Immature natural killer cell (primary cell): ENCODE measurements at places on chromosomes 7 and 10. TPM values are rescaled to one million over a fixed set of nuclear protein-coding genes. Genes with fewer than 3 reads are reported as not detected.

DNA sequence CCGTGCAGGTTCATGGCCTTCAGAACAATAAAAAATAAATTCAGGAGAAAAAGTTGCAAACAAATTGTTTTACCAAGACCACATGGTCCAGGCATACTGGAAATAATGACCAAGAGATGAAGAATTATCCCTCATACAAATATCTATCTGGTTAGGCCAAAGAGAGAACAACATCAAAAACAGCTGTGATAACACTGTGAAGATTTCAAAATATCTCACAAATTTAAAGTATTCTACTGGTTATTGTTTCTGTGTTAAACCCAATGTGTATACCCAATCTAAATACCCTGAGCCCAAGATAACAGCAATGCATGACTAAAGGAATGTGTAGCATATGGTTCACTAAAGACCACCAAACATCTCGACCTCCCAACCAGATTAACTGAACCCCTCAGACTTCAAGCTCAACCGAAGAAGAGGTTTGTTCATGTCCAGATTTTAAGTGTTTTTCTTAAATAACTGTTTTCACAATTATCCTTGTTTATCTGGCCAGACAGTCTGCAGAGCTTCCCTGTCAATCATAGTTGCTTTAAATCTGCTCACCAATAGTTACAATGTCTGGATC is 10.9 kb downstream of the OR9A2 start:
- H3K4me3 ChIP-seq, result no peak overlapping the region
- H3K4me1 ChIP-seq, result no peaks in the 10 kb centered on the region
- H3K36me3 ChIP-seq, result no peaks in the 10 kb centered on the region
- peaks cover 10% of the 10 kb centered on the region for H3K27me3 ChIP-seq

DNA sequence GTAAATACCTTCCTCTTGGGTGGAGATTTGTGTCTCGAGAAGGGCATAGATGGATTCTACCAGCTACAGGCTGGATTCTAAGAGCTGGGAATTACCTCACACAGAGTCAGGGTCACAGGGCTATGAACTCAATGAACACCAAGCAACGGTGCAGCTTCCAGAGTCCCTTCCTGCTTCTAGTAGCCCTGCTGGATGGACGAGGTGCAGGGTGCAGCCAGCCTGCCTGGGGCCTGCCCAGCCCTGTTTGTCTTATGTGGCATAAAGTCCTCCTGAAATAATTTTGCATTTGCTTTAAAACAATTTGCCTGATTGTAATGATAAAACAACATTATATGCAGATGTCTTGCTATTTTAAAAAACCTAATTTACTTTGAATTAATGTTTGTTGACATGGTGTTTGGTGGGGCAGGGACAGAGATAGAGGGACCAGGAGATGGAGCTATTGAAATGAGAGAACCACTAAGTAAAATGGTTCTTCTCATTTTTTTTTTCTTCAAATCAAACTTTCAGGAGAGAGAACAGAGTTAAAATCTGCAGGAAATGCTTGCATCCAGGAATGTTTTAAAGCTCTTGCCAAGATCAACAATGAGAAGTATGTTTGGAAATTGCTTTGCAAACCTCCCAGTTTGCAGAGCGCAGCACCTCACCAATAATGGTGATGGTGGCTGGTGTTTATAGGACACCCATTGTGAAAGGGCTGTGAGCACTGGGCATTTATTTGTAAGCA is 305.4 kb upstream of the PODXL start:
- DNase-seq, result no peak
- H3K4me3 ChIP-seq, result no peak overlapping the region
- H3K4me1 ChIP-seq, result no peaks in the 10 kb centered on the region

DNA sequence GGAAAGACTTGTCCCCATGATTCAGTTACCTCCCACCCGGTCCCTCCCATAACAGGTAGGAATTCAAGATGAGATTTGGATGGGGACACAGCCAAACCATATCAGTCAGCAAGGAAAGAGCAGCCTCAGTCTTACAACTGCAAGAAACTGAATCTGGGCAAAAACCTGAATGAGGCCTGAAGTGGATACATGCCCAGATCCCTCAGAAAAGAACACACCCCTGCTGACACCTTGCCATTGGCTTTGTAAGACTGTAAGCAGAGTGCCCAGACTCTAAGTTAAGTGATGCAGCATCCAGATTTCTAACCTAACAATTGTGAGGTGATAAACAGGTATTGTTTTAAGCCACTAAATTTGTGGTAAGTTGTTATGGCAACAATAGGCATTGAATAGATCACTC is 670.8 kb downstream of the SORCS1 start:
- no peak overlapping the region for H3K4me3 ChIP-seq
- no peak for DNase-seq
- no peak overlapping the region for H3K27ac ChIP-seq
- peaks cover 2% of the 10 kb centered on the region for H3K27me3 ChIP-seq
- H3K4me1 ChIP-seq, result no peaks in the 10 kb centered on the region

DNA sequence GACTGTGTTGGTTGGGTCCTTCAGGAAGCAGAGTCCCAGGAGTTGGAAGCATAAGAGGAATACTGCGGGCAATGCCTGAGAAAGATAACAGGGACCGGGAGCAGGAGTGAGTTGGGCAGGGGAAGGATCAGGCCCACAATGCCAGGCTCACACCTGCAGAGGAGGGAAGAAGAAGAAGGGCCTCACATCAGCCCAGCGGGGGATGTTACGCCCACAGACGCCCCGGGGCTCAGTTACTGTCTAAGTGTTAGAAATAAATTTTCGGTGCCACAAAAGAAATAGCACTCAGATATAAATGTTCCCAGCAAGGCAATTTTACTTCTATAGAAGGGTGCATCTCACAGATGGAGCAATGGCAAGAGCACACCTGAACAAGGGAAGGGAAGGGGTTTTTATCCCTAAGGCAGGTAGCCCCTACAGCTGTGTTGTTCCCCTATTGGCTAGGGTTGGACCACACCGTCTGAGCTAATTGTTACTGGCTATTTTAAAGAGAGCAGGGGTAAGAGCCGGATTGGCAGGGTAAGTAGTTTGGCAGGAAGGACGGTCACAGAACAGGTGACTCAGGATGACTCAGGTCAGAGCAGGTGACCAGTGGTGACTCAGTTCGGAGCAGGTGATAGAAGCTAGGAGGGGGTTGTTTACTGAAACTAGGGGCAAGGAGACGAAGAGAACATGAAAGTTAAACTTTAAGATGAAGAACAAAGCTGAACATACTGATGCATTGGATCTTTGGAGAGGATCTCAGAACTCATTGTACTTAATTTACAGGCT is at the start of gene NOS3:
Gene NOS3, plus strand, starts transcription at position 602 of the 771 bp plus-strand sequence. CDS start 2,787 bp downstream, outside the sequence.
- no peak within 1 kb of the TSS for H3K4me3 ChIP-seq
- no peak for DNase-seq

DNA sequence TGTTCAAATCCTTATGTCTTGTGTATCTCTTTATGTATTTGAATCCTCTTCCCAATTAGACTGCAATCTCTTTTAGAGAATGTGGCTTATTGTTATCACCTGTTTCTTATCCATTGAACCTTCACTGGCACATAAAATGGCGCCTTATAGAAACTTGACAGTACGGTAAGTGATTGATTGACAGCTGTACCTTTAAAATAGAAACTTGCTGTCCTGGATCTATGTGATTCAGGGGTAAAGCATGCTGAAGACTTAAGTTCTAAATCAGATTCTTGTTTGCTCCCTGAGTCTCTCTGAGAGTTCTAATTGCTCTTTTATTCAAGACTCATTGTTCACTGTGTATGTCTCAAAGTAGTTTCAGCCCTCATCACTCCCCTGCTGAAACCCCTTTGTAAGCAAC is 91.3 kb downstream of the CACNB2 start:
- no peaks in the 10 kb centered on the region for H3K4me1 ChIP-seq
- DNase-seq, result no peak
- no peaks in the 10 kb centered on the region for H3K36me3 ChIP-seq
- no peak overlapping the region for H3K27ac ChIP-seq

DNA sequence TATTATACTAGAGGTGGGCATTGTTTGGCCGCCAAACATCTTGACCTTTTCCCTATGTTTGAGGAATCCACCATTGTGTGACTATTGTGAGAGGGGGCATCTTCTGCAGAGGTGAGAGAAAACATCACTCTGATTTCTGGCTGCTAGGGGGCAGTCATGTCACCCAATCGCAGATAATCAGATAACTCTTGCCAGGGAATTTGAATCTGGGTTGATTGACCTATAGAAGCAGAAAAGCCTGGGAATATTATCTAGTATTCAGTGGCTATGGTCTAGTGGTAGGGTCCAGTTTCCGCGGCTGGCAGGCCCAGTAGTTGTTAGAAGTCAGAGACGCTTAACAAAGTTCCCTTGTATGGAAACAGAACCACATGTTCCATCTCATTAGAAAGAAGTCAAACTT is 808.5 kb downstream of the PHTF2 start:
- no peak overlapping the region for H3K27ac ChIP-seq
- no peak overlapping the region for H3K4me3 ChIP-seq
- H3K27me3 ChIP-seq, result no peaks in the 10 kb centered on the region
- no peaks in the 10 kb centered on the region for H3K36me3 ChIP-seq
- no peaks in the 10 kb centered on the region for H3K4me1 ChIP-seq

DNA sequence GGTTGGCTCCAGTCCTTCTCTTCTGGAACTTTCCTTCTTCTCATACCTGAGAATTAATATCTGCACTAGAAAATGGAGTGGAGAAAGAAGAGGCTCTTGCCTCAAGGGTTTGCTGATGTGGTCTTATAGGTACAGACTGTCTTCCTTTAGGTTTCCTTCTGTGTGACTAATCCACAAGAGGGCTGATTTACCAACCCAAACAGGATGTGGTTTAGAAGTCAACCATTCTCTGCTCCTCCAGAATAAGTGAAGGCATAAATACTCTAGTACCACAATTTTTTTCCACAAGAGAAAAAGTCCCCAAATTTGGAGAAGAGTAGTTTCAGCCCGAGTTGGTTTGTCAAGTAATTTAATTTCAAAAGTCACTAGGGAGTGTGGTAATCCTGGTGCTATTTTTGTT is 85.8 kb downstream of the NRP1 start:
- H3K27me3 ChIP-seq, result peaks cover 11% of the 10 kb centered on the region
- peak overlapping the region; percentile 23 for H3K27ac ChIP-seq
- H3K36me3 ChIP-seq, result peaks cover 3% of the 10 kb centered on the region
- H3K4me3 ChIP-seq, result peak overlapping the region; percentile 74

GRCh38 chr10:90621577-90621976 is 236.3 kb downstream of the HTR7 start:
- no peaks in the 10 kb centered on the region for H3K4me1 ChIP-seq
- DNase-seq, result no peak
- H3K4me3 ChIP-seq, result no peak overlapping the region
- H3K27ac ChIP-seq, result no peak overlapping the region

DNA sequence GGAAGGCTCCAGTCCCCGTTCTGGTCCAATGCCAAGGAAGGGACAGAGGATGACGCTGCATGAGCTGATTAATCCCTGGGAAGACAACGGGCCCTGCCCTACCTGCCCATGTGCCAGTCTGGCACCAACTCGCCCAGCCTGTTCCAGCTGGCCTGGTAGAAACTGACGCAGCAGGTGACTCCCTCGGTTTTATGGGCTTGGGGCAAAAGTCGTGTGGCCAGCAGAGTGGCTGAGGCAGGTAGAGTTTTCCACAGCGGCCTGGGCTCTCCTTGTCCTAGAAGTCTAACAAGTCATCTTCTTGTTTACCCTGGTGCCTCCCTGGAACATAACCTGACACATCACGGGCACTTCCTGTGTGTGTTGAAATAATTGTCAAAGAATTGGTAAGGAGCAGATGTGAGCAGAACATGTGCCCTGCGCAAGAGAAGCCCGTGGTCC is 20.4 kb upstream of the LMTK2 start:
- peaks cover 3% of the 10 kb centered on the region for H3K27me3 ChIP-seq
- no peaks in the 10 kb centered on the region for H3K36me3 ChIP-seq
- H3K4me1 ChIP-seq, result no peaks in the 10 kb centered on the region
- no peak for DNase-seq
- H3K27ac ChIP-seq, result no peak overlapping the region

GRCh38 chr10:110609605-110610004 is 34.5 kb upstream of the RBM20 start:
- no peak overlapping the region for H3K27ac ChIP-seq
- peaks cover 6% of the 10 kb centered on the region for H3K36me3 ChIP-seq
- no peaks in the 10 kb centered on the region for H3K4me1 ChIP-seq
- H3K27me3 ChIP-seq, result no peaks in the 10 kb centered on the region
- DNase-seq, result no peak

- H3K4me3 ChIP-seq, result peak overlapping the region; percentile 60
- H3K4me1 ChIP-seq, result peaks cover 54% of the 10 kb centered on the region
- peaks cover 2% of the 10 kb centered on the region for H3K27me3 ChIP-seq
- H3K36me3 ChIP-seq, result no peaks in the 10 kb centered on the region
- peak overlapping the region; percentile 49 for H3K27ac ChIP-seq
- DNase-seq, result peak; percentile 12
Observed at GRCh38 chr10:20202337-20202736, 386.1 kb downstream of the PLXDC2 start.

- H3K4me3 ChIP-seq, result no peak overlapping the region
- H3K36me3 ChIP-seq, result peaks cover 6% of the 10 kb centered on the region
- H3K27me3 ChIP-seq, result peaks cover 4% of the 10 kb centered on the region
Observed at GRCh38 chr7:906776-907157, 30.4 kb downstream of the GET4 start.

GRCh38 chr7:101575721-101576120 is 53.4 kb downstream of the MYL10 start:
- H3K4me3 ChIP-seq, result no peak overlapping the region
- H3K36me3 ChIP-seq, result no peaks in the 10 kb centered on the region
- no peaks in the 10 kb centered on the region for H3K4me1 ChIP-seq
- peaks cover 3% of the 10 kb centered on the region for H3K27me3 ChIP-seq
- no peak for DNase-seq
- no peak overlapping the region for H3K27ac ChIP-seq

GRCh38 chr7:100483722-100484672 is at the start of gene NYAP1:
Gene NYAP1, plus strand, starts transcription at chr7:100483927. Its CDS starts 1,385 bp downstream, at chr7:100485312.
- peaks cover 7% of the 10 kb centered on the region for H3K27me3 ChIP-seq
- H3K36me3 ChIP-seq, result peaks cover 2% of the 10 kb centered on the region
- DNase-seq, result no peak

- no peak overlapping the region for H3K27ac ChIP-seq
- peaks cover 21% of the 10 kb centered on the region for H3K27me3 ChIP-seq
- H3K36me3 ChIP-seq, result no peaks in the 10 kb centered on the region
- peaks cover 9% of the 10 kb centered on the region for H3K4me1 ChIP-seq
Observed at GRCh38 chr7:115475761-115476385, 554.0 kb downstream of the MDFIC start.

DNA sequence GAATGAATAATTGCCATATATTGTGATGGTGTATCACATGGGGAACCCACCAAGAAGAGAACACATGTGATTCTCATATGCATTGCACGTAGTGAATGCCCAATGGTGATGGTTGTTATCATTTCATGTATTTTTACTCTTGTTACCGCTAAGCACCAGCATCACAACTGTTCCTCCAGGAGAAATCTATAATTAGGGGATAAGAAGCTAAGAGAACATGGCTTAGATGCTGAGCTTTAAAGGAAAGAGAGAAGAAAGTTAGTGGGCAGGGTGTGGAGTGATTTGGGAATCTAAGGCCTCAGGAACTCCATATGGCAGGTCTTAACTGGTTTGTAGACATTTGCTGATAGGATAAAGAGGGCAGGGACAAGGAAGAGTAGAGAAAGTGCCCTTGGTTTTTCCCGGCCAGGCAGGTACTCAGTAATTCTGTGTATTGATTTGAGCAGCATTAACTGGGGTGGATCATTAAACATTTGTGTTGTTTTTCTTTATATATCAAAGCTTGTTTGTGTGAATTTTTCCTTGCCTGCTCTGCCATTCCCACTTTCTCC is 145.9 kb downstream of the LRRC4 start:
- peaks cover 2% of the 10 kb centered on the region for H3K27me3 ChIP-seq
- H3K4me1 ChIP-seq, result peaks cover 6% of the 10 kb centered on the region
- peaks cover 26% of the 10 kb centered on the region for H3K36me3 ChIP-seq
- DNase-seq, result no peak
- no peak overlapping the region for H3K4me3 ChIP-seq

SORBS1 gene
- polyA plus RNA-seq, result 0.82 TPM

PGAM1 gene
- polyA plus RNA-seq, result 415 TPM

ASIC3 gene
- not detected for polyA plus RNA-seq

ADAM22 gene
- not detected for polyA plus RNA-seq

HNRNPF gene
- 184 TPM for polyA plus RNA-seq

KCNH2 gene
- not detected for polyA plus RNA-seq

FAM25C gene
- polyA plus RNA-seq, result not detected
